Smooth muscle cell of the pulmonary artery (primary cell): ENCODE measurements at places on chromosomes 4 and X. TPM values are rescaled to one million over a fixed set of nuclear protein-coding genes. Genes with fewer than 3 reads are reported as not detected.

COL4A5 gene
- total RNA-seq, result 130 and 267 TPM in 2 replicates

H2BW2 gene
- total RNA-seq, result not detected in 2 replicates

APBB2 gene
- 47.6 and 87.1 TPM in 2 replicates for total RNA-seq

NSG1 gene
- 0.50 and 0.72 TPM in 2 replicates for total RNA-seq

BST1 gene
- 21.0 and 55.3 TPM in 2 replicates for total RNA-seq

CHST7 gene
- total RNA-seq, result 12.7 and 25.0 TPM in 2 replicates

GPC4 gene
- 0.89 and 3.5 TPM in 2 replicates for total RNA-seq

TMEM154 gene
- total RNA-seq, result 0.33 and 1.7 TPM in 2 replicates

HGFAC gene
- total RNA-seq, result 0.13 TPM in 1 of 2 replicates, not detected in the other

RNF175 gene
- total RNA-seq, result not detected in 2 replicates

MAGEC1 gene
- not detected in 2 replicates for total RNA-seq

MAGED4B gene
- total RNA-seq, result 31.4 and 48.5 TPM in 2 replicates

RNF212 gene
- 2.5 and 15.3 TPM in 2 replicates for total RNA-seq

BMP3 gene
- 0.13 TPM in 2 replicates for total RNA-seq

FGD1 gene
- 8.5 and 9.5 TPM in 2 replicates for total RNA-seq

ATP8A1 gene
- total RNA-seq, result 4.4 and 4.6 TPM in 2 replicates

DIPK2B gene
- total RNA-seq, result under 0.01 TPM in 1 of 2 replicates, not detected in the other

FAM9A gene
- not detected in 2 replicates for total RNA-seq

LINC00632 gene
- 9.7 and 13.3 TPM in 2 replicates for total RNA-seq

UGT2B15 gene
- not detected in 2 replicates for total RNA-seq

PROM1 gene
- 0.10 and 0.13 TPM in 2 replicates for total RNA-seq

CT55 gene
- not detected in 2 replicates for total RNA-seq

TBX22 gene
- not detected in 2 replicates for total RNA-seq

ZNF330 gene
- total RNA-seq, result 22.6 and 26.0 TPM in 2 replicates
